ENCODE measurements at places on chromosomes 3 and 15.

GRCh38 chr3:191473661-191474198 lies 12.8 kb downstream of the PYDC2 start:
- DNase-seq = no peak

DNA sequence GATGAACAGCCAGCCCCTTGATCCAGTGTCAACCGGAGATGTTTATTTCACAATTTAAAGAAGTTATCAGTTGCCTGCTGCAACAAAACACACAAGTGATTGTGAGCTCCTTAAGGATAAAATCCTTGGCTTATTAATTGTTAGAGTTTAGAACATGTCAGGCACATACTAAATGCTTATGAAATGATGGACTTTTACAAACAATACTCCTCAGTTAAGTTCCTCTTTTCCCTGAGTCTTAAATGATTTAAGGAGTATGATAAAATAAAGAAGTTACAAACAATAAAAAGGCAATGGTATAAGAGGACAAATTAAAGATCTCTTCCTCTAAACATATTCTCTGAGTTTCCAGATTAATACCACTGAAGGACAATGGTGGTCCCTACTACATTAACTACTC lies 5.7 kb downstream of the GHSR start:
- DNase-seq = no peak

DNA sequence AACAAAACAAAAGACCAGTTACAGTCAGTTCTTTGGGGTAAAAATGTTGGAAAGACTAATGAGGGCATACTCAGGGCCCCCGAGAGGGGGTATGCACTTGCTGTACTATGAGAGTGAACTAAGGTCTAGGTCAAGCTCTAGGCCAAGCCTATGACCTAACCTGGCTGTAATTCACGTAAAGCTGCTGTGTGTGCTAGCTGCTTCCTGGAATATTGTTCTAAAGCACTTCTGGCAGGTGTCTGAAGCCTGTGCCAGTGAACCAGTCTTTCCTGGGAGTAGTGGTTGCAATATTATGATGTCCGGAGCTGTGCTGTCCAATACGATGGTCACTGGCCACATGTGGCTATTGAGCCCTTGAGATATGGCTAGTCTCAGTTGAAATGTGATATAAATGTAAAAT lies 13.1 kb upstream of the CX3CR1 start:
- no peak for DNase-seq

GRCh38 chr3:154464440-154465190 lies 34.6 kb upstream of the GPR149 start:
- no peak for DNase-seq
